ENCODE measurements at places on chromosomes 7 and 10. TPM values are rescaled to one million over a fixed set of nuclear protein-coding genes. Genes with fewer than 3 reads are reported as not detected.

DNA sequence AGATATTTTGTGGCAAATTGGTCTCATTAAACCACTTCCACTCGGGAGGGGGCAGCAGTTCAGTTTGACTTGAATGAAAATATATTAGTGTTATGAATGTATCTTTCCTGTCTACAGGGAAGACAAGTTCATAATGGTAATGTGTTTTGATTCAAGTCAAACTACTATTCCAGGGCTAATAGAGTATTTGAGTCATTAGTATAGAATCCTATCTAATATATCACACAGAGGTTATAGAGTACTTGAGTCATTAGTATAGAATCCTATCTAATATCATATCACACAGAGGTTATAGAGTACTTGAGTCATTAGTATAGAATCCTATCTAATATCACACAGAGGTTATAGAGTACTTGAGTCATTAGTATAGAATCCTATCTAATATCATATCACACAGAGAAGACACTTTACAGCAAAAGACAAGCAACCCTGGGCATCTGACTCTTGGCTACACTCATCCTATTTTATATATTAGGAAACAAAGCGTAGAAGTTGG, 199.7 kb upstream of the MAGI2 start:
- DNase-seq, result no peak

- no peak for DNase-seq
Observed at GRCh38 chr7:100673942-100674410, 436 bp downstream of the GNB2 start.

- DNase-seq, result no peak
Observed at GRCh38 chr7:8365499-8366110, 67.8 kb upstream of the NXPH1 start.

GRCh38 chr7:114138587-114138986, 219.8 kb upstream of the PPP1R3A start:
- DNase-seq, result no peak

- no peak for DNase-seq
Observed at GRCh38 chr7:102415685-102416225, 17.6 kb upstream of the ORAI2 start.

DNA sequence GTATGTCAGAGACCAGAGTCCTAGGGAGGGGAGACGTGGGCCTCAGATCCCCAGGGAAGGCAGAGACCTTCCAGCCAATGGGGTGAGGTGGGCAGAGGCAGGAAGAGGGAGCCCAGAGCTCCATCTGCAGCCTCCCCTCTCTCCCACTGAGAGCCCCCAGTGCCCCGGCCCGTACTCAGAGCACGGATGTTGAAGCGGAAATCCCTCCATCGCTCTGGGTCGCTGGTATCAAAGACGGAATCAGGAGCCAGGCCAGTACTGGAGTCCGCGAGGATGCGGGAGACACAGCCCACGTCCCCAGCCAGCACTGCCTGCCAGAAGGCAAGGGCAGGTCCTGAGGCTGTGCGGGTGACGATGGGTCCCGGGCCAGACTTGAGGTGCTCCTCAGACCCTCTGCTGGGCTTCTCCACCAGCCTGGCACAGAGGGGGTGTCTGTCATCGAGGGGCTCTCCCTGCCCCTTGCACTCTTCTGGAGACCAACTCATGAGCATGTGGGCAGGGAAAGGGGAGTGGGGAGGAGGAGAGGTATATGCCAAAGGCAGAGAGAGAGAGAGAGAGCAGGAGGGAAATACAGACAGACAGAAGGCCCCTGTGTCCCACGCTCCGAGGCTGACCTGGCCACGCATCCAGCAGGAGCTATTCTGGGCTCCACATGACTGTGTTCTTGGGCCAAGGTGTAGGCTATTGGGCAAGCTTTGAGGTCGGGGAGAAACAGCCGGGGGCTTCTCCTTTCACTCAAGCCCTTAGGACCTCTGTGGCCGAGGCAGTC, at the start of gene ASB10:
Gene ASB10 (minus strand): TSS at position 611 of the 769 bp plus-strand sequence. CDS start 120 bp downstream, at position 491.
- DNase-seq, result no peak

GRCh38 chr7:131109759-131110296, 217.8 kb upstream of the MKLN1 start:
- DNase-seq, result no peak

DNA sequence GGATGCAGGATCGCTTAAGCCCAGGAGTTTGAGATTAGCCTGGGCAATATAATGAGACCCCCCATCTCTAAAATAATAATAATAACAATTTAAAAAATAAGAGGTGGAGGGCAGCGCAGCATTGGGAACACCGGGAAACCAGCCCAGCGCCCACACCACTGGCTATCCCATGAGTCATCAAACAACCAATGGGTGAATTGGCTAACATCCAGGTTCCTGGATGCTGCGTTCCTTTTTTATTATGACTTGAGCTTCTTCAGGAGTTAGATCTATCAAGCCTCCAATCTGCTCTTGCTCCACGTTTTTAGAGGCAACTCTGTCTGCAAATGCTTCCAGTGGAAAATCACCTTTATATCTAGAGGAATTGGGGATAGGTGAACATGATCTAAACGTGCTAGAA, 10.0 kb upstream of the LRRC4 start:
- DNase-seq, result no peak

DNA sequence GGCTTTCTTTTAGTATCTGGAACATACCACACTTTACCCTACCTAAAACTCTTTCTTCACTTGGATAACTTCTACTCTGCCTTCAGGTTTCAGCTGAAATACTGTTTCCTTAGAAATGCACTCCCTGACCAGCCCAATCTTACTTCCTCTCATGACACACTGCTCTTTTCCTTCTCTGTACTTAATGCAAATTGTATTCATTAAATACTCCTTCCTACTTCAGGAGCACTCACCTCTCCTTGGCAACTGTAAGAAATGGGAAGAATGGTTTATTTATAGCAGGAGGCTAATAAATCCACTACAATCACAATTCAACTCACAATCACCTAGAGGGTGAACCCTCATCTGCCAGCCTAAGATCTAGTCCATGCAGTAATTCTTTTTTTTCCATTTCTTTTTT, 15.2 kb downstream of the ZCWPW1 start:
- no peak for DNase-seq

- peak; percentile 99 for DNase-seq
Observed at GRCh38 chr10:62433181-62433692, 59.1 kb downstream of the ZNF365 start.

Gene SPACDR
- 0.21 TPM for polyA plus RNA-seq

Gene GIMAP7
- not detected for polyA plus RNA-seq

Gene GPR15LG
- not detected for polyA plus RNA-seq
